Hindlimb muscle (tissue), 1 donor: ENCODE measurements at places on chromosomes 2 and 18. TPM values are rescaled to one million over a fixed set of nuclear protein-coding genes. Genes with fewer than 3 reads are reported as not detected.

PDE11A gene
- 0.40 TPM for polyA plus RNA-seq

EVA1A gene
- 6.7 TPM for polyA plus RNA-seq

DNA sequence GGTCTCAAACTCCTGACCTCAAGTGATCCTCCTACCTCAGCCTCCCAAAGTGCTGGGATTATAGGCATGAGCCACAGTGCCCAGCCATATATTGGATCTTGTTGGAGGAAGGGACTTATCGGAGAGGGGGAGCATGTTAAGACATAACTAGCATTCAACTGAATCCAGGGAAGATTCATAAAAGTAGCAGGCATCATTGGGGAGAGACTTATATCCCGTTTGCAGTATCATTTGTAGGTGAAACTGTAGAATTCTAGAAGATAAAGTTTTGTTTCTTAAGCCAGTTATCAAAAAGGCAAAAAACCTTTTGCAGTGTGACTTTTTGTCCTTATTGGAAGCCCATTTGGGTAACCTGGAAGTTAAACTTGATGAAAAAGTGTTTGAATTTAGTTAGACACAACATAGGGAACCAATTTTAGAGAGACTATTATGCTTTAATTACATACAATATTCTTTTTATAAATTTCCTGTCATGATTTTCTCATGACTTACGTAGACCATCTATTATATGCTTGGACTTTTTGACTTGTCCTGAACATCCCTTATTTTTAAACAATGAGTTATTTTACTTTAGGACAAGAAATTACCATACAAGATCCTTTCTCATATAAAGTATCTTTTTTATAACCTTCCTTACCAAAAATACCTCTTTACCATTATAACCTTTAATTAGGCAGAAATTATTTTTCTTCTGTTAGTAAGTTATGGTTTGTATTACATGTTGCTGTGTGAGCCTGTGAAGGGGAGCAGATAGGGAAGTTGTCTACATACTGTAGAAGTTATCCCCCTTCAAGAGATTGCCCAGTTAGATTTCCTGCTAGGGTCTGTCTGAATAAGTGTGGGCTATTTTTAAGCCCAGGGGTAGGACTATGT, 20.3 kb downstream of the RAB3GAP1 start:
- DNase-seq: no peak

- DNase-seq: no peak
These were observed 19.0 kb downstream of the CLUL1 start for GRCh38 chr18:615773-616172.

- DNase-seq: no peak
These were observed 60.7 kb upstream of the GATA6 start for GRCh38 chr18:22108674-22109073.
